ENCODE measurements at places on chromosomes 6 and 20.
A peak's percentile ranks its signal among the peaks of the same experiment; 100 is the strongest.

- no peak overlapping the region for H3K4me3 ChIP-seq
- H3K4me1 ChIP-seq, result no peaks in the 10 kb centered on the region
- H3K27ac ChIP-seq, result no peak overlapping the region
- no peaks in the 10 kb centered on the region for H3K27me3 ChIP-seq
- DNase-seq, result no peak
These were observed 78.9 kb upstream of the SCP2D1 start for GRCh38 chr20:18734525-18735189.

DNA sequence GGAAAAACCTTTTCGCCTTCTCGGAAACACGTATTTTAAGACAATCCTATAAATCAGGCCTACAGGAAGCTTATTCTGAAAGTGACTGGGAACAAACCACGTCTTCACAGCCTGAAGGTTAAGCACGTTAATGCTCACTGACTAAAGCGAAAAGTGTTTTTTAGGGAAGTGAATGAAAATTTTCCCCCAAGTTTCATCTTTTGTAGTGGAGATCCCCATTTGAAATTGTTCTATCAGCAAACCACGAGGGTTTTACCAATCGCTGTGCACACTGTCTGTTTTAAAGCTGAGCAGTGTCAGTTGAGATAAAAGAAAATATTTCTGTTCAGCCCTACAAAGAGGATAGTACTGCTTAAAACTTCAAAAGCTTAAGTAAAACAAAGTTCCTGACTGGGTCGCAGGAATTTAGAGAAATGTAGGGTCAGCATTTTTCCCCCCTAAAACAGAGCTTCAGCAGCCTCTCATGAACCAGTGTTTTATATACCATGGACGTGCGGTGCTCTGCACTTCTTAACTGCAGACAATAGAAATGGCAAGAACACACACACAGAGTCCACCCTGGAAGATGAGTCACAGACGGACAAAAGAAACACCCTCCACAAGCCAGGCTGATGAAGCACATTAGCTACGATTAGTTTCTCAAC is 34.9 kb downstream of the SLC22A23 start:
- H3K27me3 ChIP-seq, result no peaks in the 10 kb centered on the region
- no peaks in the 10 kb centered on the region for H3K36me3 ChIP-seq
- H3K27ac ChIP-seq, result 0 out of 2 replicates have a peak overlapping the region, but pooled peaks have one; percentile 4
- H3K4me1 ChIP-seq, result peaks cover 50% of the 10 kb centered on the region

DNA sequence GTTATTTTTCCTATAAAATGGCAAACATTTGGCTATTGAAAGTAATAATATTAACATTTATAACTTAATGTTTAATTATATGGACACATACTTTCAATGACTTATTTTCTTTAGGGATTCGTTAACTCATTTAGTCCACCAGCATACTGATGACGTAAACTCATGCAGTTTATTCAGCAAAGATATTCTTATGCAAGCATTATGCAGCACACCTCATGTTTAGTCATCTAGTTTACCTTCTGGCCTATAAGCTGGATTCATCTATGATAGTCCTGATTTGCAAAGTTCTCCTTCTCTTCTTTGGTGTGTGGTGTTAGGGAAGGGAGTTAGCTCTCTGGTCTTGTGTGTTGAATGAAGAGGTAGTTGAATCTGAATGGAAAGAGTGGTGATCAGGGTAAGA is 60.0 kb downstream of the OR2J2 start:
- no peaks in the 10 kb centered on the region for H3K4me1 ChIP-seq
- peaks cover 28% of the 10 kb centered on the region for H3K27me3 ChIP-seq
- H3K4me3 ChIP-seq, result no peak overlapping the region
- H3K27ac ChIP-seq, result no peak overlapping the region
- H3K36me3 ChIP-seq, result no peaks in the 10 kb centered on the region
- DNase-seq, result peak; percentile 48

GRCh38 chr6:45074439-45074838 is 253.7 kb upstream of the RUNX2 start:
- no peak overlapping the region for H3K27ac ChIP-seq
- H3K36me3 ChIP-seq, result no peaks in the 10 kb centered on the region
- no peak for DNase-seq
- H3K4me1 ChIP-seq, result no peaks in the 10 kb centered on the region
- no peak overlapping the region for H3K4me3 ChIP-seq

GRCh38 chr6:37624606-37625574 is 72.8 kb downstream of the MDGA1 start:
- H3K4me3 ChIP-seq, result peak overlapping the region; percentile 55
- DNase-seq, result peak; percentile 67
- no peaks in the 10 kb centered on the region for H3K36me3 ChIP-seq
- 0 out of 2 replicates have a peak, but pooled peaks cover 4% of the 10 kb centered on the region for H3K27me3 ChIP-seq
- H3K27ac ChIP-seq, result no peak overlapping the region

DNA sequence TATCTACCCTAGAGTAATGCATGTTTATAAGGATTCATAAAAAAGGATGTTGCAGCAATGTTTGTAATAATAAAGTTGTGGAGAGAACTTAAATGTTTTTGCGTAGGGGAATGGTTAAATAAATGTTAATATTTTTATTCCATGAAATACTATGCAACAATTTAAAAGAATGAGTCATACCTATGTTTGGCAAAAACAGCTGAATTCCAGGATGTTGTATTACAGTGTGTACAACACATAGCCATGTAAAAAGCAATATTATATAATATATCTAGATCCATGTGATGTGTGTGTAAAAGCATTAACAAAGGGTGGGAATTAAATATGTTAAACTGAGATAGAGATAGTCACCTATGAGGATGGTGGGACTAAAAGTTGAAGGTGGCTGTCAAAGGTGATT is 21.1 kb upstream of the PKIB start:
- no peaks in the 10 kb centered on the region for H3K36me3 ChIP-seq
- no peaks in the 10 kb centered on the region for H3K27me3 ChIP-seq
- DNase-seq, result peak; percentile 19
- H3K4me3 ChIP-seq, result no peak overlapping the region
- H3K27ac ChIP-seq, result no peak overlapping the region
